ENCODE measurements at places on chromosomes 16 and 17. TPM values are rescaled to one million over a fixed set of nuclear protein-coding genes. Genes with fewer than 3 reads are reported as not detected.
A peak's percentile ranks its signal among the peaks of the same experiment; 100 is the strongest.

The FAM171A2 gene
- total RNA-seq, result 31.1 TPM

The TP53TG3B gene
- not detected for total RNA-seq

The KRT27 gene
- not detected for total RNA-seq

The NEUROD2 gene
- not detected for total RNA-seq

The DNAH3 gene
- 0.07 TPM for total RNA-seq

The TBC1D28 gene
- 0.12 TPM for total RNA-seq

The PIK3R5 gene
- total RNA-seq, result not detected

The MMP28 gene
- 0.57 TPM for total RNA-seq

The ACSM5 gene
- total RNA-seq, result 0.74 TPM

The DUXB gene
- total RNA-seq, result not detected

The GAST gene
- total RNA-seq, result not detected

The TNFSF12 gene
- total RNA-seq, result 17.0 TPM

The SPIRE2 gene
- 6.9 TPM for total RNA-seq

The ABCA5 gene
- total RNA-seq, result 0.07 TPM

The LRRC37A gene
- total RNA-seq, result not detected

The MARCHF10 gene
- total RNA-seq, result not detected

The CES1 gene
- not detected for total RNA-seq

The C16orf96 gene
- total RNA-seq, result not detected

- peak; percentile 48 for DNase-seq
Observed at GRCh38 chr16:55701442-55702319, 45.9 kb downstream of the SLC6A2 start.

GRCh38 chr17:36768394-36768793, 167.0 kb downstream of the MRM1 start:
- no peak for DNase-seq

DNA sequence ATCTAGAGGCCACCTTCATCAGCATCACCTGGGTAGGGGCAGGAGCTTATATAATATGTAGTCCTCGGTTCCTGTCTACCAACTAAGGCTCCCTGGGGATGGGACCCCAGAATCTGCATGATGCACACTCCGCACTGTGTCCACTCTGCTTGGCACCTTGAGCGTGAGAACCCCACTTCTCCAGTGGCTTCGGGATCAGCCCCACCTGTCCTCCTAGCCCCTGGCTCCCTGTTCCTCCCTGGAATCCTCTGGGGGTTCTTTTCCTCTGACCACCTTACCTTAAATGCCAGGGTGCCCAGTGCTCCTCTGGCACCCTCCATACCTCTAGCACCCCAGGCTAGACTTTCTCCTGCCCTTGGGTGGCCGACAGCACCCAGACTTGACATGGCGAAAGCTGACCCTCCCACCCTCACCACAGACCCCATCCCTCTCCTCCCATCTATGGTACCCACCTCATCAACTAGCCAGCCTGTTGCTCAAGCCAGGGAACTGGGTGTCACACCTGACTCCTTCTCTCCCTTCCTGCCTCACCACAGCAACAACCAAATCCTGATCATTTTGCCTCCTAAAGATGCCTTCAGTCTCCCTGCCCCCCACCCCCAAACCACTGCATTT, 2.8 kb upstream of the NXPH3 start:
- no peak for DNase-seq

GRCh38 chr17:3708366-3708765, 12.4 kb upstream of the P2RX5 start:
- no peak for DNase-seq

DNA sequence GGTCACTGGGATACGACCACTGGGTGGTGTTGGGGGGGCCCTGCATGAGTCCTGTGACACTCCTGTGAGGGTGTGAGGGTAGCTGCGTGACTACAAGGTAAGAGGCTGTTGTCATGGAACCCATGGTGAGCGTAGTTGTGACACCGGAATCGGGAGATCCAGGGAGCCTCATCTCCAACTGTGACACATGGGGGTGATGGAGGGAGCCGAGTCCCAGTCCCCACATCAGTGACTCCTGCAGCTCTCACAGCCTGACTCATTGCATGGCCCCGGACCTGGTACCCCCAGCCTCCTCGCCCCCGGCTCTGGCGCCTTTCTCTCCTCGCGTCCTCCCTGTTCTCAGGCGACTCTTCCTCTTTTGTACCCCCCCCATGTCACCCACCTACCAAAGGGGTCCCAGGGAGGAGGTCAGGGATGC, 14.2 kb downstream of the CDH16 start:
- DNase-seq, result no peak

DNA sequence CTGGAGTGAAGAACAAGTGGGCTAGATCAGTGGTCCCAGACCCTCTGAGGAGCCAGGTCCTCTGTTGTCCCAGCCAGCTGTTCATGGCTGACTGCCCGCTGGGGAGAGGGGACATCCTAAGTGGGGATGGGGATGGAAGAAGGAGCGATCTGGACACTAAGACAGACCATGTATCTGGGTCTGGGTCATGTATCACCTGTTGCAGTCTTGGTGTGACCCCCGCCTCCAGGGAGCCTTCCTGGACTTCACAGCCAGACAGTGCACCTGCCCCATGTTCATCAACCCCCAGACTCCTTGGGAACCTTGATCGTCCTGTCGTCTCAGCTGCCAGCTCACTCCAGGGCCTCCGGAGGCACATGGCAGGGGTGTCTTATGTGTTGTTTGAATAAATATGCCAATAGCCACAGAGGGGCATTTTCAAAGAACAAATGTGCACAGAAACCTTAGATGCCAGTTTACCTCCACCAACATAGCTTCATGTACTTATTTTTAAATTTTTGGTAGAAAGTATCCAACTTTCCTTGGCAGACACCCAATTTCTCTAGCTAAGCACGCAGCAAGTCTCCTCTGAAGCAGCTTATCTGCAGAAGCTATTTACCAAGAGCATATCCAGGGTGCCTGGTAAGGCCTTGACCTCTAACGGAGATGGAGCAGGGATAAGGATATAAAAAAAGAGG, 43.2 kb downstream of the CRISPLD2 start:
- no peak for DNase-seq

- no peak for DNase-seq
Observed at GRCh38 chr16:84294531-84295142, at the start of gene WFDC1. Gene WFDC1, plus strand, starts transcription at chr16:84294878. Its CDS starts 94 bp downstream, at chr16:84294972.

DNA sequence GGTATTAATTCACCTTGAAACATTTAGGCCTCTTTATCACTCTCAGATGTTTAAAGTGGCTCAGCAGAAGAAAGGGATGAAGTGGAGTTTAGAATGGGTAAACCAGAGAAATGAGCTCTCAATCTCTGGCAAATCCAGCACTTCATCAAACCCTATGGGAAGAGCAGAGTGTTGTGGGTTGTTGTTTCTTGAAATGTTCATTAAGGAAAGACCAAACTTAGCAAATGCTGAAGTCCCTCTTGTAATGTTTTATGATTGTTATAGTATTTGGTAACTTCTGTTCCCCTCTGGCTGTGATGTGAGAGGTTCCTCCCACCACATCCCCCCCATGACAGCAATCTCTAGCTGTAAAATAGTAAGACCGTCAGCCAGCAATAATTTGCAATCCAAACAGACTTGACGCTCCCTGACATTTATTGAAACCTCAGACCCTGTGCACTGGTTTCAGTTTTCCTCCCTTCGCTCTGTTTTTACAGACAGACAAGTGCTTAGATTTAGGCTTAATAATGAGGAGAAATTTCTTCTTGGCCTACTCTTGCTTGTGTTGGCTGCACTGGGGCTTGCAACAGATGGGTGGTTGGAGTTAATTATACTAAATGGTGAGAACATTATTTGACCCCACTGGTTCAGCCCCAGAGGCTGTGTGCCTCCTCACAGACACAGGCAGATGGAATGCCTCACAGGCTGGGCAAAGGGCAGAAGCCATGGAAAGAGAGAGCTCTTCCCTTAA, 609.4 kb upstream of the SOX9 start:
- DNase-seq, result no peak

GRCh38 chr16:56986361-56986760, 3.0 kb upstream of the NLRC5 start:
- no peak for DNase-seq

GRCh38 chr16:66925322-66925840, at the start of gene RRAD:
Gene RRAD, minus strand, starts transcription at chr16:66925535. Its CDS starts 356 bp downstream, at chr16:66925179.
- DNase-seq, result no peak

DNA sequence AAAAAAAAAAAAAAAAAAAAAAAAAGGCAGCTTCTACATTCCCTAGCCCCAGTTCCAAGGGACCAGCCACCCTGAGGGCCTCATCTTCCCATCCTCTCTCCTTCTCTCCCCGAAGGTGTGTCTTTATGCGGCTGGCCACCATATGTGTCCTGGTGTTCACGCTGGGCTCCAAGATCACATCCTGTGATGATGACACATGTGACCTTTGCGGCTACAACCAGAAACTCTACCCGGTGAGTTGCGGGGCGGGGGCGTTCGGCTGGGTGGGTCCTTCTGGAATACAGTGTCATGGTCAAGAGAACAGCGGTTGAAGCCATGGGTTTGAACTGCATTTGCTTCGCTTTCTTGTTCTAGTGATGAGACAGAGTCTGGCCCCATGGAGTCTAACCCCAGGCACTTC, 22.6 kb upstream of the COQ7 start:
- DNase-seq, result no peak

GRCh38 chr16:63612462-63613227, 1509.2 kb downstream of the CDH11 start:
- DNase-seq, result no peak

DNA sequence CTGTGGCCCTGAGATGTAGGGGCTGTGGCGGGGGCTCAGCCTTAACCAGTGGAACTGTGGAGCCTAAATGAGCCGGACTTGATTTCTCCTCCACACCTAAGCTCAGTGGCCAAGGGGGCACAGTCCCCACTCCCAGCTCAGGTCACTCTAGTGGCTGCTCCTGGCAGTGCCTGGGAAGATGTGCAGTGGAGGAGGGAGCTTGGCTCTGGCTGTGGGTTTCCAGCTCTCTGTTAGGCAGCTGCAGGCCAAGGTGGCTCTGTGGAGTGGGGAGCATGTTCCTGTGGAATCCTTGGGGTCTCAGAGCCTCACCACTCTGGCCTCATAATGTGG, 76.3 kb downstream of the AMFR start:
- DNase-seq, result no peak

DNA sequence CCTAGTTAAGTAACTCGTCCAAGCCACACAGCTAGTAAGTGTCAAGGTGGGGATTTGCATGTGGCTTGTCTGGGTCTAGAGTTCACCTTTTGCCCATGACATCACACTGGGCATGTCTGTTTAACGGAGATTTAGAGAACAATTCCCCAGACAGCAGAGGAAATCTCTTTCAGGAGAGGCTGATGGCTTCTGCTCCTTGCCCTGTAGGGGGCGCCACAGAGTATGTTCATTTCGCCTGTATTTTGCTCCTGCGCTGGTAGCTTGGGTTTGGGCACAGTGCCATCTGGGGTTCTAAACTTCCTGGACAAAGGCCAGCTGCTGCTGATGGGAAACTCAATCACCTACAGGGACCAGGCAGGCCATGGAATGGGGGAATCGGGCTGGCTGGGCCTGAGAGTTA, 20.4 kb downstream of the OTOA start:
- no peak for DNase-seq

- DNase-seq, result no peak
Observed at GRCh38 chr17:3979290-3979611, 15.0 kb upstream of the ATP2A3 start.

GRCh38 chr16:12095275-12096156, 119.0 kb downstream of the SNX29 start:
- peak; percentile 43 for DNase-seq

- DNase-seq, result no peak
Observed at GRCh38 chr16:58348986-58349385, 43.3 kb upstream of the GINS3 start.

- no peak for DNase-seq
Observed at GRCh38 chr17:80424261-80424660, 9.3 kb downstream of the ENDOV start.

DNA sequence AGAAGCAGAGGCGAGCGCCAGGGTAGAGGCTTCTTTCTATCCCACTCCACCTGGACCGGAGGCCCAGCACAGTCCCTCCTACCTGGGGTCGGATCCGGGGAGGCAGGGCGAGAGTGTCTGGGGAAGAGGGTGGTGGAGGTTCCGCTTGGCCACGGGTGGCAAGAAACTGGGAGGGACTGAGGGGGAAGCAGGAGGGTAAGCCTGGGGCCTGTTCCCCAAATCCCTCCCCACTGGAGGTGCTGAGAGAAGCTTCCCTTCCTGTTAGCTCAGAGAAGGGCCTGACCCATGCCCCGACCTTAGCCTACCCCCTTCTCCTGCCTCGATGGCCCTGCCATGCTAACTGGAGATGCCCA, 1.8 kb upstream of the TPPP3 start:
- no peak for DNase-seq

DNA sequence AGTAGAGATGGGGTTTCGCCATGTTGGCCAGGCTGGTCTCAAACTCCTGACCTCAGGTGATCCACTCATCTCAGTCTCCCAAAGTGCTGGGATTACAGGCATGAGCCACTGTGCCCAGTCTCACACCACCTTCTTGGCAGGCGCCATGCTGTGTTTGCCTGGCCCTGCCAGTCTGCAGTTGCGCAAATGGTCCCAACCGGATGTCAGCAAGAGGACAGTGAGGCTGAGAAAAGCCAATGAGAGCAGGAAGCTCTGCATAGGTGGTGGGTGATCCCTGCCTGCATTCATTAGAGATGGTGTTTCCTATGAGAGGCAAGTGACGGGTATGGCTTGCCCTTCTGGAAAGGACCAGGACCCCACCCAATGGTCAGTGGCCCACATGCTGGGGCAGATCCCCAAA, 59.3 kb downstream of the PECAM1 start:
- DNase-seq, result no peak

- DNase-seq, result no peak
Observed at GRCh38 chr17:70242781-70243437, 73.6 kb downstream of the KCNJ2 start.

DNA sequence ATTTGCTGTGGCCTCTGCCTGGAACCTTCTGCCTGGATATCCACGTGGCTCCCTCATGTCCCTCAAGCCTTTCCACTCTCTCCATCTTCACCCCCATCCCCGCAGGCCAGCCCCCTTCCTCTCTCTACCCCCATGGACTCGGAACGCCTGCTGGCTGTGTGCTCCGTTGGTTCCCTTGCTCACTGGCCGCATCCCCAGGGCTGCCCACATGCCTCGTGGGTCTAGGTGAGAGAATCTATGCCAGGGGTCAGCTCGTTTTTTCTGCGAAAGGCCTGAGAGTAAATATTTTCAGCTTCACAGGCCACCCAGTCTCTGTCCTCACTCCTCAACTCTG, 12.0 kb downstream of the SLC5A10 start:
- no peak for DNase-seq

- DNase-seq, result no peak
Observed at GRCh38 chr16:14564861-14565687, 65.0 kb downstream of the PARN start.

DNA sequence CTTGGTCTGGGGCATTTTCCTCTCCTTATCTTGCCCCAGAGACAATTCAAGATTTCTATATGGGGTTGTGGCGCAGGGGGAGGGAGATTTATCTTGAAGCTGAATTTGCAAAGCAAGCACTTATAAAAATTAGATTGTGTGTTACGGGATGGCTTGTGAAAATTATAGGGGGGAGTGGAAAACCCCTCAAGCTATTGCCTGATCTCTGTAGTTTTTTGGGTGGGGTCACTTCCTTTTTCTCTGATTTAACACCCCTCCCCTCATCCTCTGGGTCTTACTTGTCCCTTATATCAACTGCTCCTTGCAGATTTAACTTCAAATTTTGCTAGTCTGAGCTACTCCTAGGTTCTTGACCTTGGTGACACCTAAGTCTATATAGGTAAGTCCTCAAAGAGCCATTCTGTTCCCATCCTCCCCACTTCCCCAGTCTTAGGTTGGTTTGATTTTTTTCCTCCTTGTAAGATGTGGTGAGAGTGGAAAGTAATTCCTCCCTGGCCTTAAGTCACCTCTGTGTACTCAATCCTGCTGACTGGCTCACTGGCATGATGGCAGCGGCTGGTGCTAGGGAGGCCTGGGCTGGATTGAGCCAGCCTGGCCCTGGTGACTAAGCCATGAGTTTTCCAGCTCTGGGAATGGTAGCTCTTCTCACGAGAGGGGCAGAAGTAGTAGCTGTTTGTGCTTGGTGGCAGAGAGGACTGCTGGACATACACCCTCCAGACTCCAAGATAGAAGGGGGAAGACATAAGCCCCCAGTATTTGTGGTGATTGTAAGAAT, 2.3 kb downstream of the ARL4D start:
- DNase-seq, result peak; percentile 89

Measured in A172 (cell line).